ENCODE measurements at places on chromosomes 5 and 9.

DNA sequence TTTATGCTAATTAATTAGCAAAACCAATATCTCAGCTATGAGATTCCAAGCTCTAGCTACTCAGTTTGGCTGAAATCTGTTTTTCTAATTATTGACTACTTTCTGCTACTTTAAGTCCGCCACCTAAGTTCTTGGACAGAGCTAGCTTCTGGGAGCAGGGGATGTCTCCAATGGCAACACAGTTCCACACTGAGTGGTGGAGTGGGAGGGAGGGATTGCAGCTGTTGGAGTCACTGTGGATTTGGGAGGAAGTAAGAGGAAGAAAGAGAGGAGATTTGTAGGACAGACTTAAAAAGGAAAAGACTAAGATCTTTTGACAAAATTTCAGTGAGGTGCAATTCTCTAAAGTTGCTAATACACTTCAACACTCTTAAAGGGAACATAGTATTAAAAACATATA, 450.8 kb downstream of the NFIB start:
- no peak for DNase-seq

DNA sequence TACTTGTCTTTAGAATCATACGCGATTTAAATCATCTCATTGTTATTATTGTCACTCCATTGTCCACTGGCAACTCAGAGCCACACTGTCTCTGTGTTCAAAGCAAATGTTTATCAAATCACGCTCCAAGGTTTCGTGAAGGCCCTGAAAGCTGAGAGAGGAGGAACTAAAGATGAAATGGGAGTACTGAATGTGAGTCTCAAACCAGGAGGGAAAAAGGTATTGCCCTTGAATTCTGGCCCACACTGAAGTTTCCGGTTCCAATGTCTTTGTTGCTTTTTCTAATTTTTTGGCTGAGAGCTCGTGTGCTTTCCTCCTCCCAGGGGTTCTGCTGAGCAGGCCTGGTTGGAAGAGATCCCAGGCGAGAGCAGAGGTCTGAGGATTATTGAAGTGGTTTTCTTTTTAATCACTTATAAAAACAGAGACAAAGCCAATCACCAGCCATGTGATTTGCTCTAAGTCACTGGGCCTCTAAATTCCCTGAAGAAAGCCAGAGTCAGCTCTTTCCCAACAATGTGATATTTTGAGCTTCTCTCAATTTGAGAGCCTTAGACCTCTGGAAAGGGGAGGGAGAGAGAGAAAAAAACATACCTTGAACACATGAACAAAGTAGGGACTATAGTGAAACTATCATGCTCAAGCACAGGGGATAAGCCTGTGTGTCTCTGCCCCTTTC, 420.8 kb upstream of the GRAMD2B start:
- no peak for DNase-seq

GRCh38 chr5:36657563-36657995, 51.2 kb downstream of the SLC1A3 start:
- DNase-seq, result peak; percentile 55

DNA sequence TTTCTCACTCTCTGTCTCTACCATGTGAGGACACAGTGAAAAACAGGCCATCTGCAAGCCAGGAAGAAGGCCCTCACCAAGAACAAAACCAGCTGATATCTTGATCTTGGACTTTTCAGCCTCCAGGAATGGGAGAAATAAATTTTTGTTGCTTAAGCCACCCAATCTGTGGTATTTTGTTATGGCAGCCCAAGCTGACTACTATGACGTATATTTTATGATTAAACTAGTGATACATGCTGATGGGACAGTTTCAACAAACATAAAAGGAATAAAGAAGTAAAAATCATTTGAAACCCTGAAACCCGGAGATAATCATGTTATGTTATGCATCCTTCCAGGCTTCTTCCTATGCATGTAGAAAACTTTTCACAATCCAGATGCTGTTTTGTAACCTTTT, 71.5 kb upstream of the ERBIN start:
- no peak for DNase-seq

- DNase-seq, result no peak
These were observed 14.4 kb downstream of the GLRX start for GRCh38 chr5:95808013-95808685.

DNA sequence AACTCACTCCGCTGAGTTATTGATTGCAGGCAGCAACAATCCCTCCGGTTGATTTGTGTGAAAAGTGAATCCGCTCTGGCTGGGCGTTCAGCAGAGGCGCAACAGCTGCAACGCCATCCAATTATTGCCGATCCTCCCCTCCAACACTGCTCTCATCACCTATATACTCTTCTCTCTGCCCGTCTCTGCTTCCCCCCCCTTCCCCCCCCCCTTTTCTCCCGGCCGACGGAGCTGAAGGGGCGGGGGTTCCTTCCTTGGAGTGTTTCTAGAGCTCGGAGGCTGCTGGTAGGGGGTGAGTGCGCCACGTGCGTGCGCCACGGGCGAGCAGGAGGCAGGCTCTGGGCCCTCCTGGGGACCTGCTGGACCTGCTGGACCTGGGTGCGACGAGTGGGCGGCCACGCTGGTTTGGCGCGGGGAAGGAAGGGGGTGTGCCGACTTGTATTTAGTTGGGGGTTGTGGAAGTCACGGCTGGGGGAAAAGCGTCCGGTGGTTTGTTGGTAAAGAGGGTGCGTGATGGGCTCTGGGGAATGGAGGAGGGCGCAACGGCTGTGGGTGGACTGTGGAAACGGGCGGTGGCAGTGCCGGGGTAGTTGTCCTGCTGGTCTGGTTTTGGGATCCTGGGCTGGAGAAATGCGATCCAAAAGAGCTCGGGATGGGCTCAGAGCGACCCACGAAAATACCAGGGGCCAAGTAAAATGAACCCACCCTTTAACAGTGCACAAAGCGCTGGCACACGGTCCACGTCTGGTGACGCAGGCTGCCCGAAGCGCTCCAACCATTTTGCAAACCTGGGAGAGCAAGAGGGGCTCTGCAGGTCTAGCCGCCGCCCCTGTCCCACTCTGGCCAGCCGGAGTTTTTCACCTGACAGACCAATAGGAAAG, 6.4 kb upstream of the MEF2C start:
- DNase-seq, result no peak

DNA sequence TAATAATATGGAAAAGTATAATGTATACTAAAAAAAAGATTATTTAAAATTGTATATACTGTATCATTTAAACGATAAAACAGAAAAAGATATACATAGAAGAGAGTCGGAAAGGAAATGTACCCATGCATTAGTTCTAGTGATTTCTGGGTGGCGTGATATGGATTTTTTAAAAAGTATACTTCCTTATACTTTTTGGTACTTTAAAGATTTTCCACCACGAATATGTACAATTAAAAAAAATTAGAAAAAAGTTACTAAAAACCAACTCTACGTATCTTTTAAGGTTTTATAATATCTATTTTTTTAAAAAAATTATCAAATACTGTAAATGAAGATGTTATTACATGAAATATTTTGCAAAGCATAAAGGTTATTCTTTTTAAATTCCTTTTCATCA, 12.3 kb downstream of the PHF19 start:
- no peak for DNase-seq

DNA sequence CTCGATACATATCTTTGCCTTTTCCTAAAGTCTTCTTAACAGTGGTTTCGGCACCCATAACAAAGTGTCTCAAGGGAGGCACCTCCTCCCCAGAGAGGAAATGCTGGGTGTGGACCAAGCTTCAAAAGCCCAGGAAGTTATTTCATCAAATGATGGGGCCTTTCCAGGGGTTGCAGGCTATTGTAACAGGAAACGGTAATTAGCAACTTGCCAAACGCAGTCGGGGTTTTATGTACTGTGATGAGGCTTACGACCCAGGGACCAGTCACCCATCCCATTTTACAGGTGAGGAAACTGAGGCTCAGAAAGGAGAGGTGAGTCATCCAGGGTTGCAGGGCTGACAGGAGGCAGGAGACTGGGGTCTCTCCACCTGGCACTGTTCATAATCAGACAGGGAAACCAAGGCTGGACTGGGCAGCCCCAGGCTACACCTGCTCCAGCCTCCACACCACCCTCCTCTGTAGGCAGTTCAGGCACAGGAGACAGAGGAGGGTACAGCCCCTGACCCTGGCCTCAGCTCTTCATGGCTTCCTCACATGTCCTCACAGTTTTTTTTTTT, 30.0 kb upstream of the SUSD3 start:
- DNase-seq, result no peak

DNA sequence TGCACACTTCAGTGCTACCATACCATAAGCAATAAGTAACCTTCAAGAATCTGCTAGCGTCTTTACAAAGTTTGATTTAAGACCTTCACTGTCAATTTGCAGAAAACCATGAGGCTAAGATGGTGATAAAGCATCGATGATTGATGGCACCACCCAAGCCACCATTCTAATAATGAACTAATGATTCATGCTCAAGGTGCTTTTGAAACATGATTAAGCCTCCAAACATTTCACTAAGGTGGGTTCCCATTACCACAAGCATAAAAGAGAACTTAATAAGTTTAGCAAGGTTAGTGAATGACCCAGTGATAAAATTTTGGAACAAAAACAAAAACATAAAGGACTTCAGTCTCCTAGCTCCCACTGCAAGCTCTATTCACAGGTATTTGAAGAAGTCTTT, 214.7 kb downstream of the FBXL17 start:
- no peak for DNase-seq

- DNase-seq, result no peak
These were observed 52.8 kb downstream of the TTC1 start for GRCh38 chr5:160061770-160062169.

DNA sequence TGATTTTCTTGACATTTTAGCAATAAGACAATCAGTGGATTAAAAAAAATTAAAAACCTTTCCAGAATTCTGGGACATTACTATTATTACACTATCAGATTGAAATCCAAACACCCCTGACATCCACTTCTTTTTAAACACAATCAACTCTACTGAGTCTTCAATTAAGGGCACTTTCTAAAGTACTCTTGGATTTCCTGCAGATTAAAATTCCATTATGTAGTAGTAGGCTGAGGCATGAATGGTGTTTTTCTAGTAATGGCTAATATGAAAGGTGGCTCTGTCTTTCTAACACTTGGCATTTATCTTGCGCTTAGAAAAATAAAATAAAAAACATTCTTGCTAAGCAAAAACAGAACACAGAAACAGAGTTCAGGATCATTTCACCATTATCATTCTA, 107.8 kb downstream of the OXCT1 start:
- DNase-seq, result no peak

DNA sequence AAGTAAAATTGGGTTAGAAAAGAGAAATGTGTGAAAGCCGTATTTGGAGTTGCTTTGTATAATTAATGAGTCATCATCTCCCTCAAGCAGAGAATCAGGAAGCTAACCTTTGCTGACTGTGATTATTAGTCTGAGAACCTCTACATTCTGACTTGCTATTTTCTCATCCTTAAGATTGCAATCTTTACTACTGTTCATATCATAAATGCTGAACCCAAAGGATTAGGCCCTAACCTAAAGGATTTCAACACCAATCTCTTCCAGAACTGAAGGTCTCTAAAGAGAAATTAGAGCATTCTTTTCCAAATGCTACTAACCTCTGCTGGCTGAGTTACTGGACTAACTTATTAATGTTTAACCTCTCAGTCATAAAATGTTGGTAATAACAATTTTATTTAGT, 538.1 kb upstream of the MEF2C start:
- DNase-seq, result no peak

DNA sequence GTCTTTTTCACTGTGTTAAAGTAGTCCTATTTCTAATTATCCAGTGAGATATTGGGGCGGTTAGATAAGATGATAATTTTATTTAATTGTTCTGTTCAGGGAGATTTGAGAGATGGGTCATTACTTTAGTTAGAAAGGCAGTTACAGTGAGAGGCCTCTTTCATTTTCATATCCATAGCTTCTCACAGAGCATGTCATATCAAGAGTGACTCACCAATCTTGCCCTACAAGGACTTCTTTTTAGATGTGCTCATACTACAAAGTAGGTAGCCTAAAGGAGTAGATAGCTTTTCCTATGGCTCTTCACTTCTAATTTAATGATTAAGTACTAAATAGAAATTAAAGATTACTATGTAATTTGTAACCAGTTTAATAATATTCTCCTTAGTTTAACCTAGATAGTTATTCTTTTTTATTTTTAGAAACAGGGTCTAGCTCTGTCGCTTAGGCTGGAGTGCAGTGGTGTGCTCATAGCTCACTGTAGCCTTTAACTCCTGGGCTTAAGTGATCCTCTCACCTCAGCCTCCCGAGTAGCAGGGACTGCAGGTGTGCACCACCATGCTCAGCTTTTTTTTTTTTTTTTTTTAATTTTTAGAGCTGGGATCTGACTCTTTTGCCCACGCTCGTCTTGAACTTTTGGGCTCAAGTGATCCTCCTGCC, 71.0 kb downstream of the FER start:
- DNase-seq, result no peak

- DNase-seq, result no peak
These were observed 85.8 kb downstream of the MRPS27 start for GRCh38 chr5:72234265-72234700.

- DNase-seq, result no peak
These were observed 53.4 kb downstream of the GALNT12 start for GRCh38 chr9:98860871-98861293.

DNA sequence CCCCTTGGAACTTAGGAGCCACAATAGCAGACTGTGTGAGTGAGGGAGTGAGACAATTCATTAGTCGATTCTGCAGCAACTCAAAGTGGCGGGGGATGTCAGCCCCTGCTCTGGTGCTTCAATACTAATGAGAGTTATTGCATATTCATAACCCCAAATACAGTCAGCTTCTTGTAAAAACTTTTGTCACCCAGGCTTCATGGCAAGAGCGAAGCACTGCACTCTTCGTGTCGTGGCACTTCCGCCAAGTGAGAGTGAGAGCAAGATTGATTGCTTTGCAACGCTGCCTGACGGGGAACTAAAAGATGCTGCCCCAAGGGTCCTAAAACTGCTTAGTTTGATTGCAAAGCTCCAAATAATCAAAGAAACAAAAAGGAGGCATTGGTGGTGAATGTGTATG, 150.9 kb downstream of the NR2F1-AS1 start:
- DNase-seq, result no peak

All from NCI-H2107 (cell line).